EH (cell line): ENCODE measurements at places on chromosomes 2 and 18.
A peak's percentile ranks its signal among the peaks of the same experiment; 100 is the strongest.

DNA sequence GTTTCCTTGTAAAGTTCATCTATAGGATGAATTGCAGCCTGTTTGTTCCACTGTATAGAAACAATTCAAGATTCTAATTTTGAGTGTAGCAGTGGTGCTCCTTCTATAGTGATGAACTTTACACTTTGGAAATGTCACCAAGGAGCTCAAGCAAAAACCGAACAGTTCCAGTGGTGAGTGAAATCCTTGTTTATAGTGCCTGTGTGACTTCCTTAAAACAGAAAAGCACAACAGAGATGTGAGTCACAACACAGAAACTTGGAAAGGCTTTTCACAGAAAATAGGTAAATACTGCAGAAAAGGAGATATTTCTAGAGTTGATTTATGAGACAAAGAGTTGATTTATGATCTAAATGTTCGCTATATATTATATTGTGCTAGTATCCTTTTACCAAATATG lies 482.0 kb downstream of the PTPRM start:
- peak; percentile 12 for DNase-seq

DNA sequence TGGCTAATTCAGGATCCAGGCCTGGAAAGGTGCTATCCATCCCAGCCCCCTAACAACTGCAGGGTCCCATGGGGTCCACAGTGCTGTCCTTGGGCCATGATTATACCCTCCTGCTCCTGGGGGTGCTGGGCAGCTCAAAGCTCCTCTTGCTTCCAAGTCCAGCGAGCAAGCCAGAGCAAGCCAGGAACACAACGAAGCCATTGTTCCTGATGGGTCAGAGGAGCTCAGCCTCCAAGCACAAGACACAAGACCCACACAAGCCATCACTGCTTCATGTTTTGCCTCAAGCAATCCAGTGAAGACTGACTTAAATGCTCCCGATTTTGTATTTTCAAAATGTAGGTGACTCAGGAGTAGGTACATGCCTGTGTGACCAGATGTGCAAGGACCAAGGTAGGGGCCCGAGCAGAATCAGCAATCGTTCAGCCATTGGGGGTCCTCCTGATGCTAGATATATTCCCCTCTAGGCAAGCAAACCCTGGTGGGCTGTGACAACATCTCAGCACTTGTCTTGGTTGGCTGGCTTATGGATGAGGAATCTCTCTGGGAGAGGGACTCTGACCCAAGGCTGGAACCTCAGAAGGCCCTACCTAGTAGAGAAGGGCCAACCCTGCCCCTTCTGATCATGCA lies 90.8 kb downstream of the EPAS1 start:
- no peak for DNase-seq

GRCh38 chr2:241722896-241723454 lies 11.5 kb upstream of the D2HGDH start:
- no peak for DNase-seq

DNA sequence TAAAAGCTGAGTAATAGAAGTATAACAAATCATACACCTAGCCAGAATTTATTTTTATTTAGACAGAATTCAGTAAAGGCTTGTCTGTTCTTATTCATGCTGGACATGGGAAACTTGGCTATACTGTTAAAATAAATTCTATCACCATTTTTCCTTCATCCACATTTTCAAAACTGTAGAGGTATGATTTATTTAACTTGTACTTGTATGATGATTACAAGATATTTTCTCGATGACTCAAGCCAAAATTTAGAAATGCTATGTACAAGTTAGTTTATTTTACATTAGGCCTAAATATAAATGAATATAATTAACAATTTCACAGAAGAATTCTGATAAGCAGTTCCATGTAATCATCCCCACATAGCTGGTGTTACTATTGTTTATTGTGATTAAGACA lies 194.8 kb upstream of the DOK6 start:
- DNase-seq: peak; percentile 4

DNA sequence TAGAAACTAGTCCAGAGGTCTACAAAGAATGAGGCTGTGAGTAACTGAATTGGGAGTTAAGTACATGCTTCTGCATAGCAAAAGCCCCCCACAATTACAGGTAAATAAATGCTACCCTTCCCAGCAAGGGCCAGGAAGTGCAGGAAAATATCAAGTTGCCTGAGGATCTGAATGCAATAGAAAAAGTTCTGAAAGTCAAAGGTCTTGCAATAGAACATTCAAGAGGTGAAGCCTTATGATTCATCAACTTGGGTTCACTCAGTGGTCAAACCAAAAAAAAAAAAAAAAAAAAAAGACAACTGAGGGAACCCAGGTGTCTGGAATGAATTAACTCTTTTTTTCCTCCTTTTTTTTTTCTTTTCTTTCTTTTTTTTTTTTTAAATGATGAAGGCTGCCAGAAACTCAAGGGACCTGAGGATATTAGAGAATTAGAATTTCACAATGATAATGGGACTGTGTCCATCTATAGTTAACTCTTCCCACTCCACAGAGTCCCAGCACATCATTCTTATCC lies 42.9 kb upstream of the RFX8 start:
- DNase-seq: peak; percentile 65

DNA sequence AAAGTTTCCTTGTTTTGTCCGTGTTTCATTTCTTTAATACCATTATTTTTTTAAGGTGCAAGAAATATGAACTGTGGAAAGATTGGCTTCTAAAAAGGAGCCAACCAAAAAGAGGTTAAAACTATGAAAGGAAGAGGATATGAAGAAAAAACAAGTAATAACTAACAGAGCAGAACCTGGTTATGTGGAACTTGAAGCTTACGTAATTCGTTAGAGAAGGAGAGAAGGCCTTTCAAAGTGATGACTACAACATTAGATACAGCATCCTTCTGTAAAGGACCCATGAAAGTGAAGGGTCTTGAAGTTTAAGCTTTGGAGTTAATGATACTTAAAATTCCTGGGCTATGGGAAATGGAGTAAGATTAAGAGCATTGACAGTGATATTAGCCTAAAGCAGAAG lies 84.5 kb downstream of the ANKRD12 start:
- DNase-seq: no peak

DNA sequence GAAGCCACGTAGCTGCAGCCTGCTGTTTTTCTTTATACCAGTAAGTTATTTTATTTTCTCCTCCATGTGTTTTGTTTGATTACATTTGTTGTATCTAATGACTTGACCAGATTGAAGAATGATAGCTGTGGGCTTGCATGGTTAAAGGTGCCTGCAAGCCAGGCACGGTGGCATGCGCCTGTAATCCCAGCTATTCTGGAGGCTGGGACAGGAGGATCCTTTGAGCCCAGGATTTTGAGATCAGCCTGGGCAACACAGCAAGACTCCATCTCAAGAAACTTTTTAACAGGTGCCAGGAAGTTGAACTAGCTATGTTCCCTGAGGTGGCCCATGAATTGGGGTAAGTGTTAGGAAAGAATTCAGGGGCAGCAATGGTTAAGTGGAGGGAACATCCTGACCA lies 179.4 kb downstream of the IRS1 start:
- DNase-seq: no peak
